ENCODE measurements at places on chromosomes 16 and 17.

DNA sequence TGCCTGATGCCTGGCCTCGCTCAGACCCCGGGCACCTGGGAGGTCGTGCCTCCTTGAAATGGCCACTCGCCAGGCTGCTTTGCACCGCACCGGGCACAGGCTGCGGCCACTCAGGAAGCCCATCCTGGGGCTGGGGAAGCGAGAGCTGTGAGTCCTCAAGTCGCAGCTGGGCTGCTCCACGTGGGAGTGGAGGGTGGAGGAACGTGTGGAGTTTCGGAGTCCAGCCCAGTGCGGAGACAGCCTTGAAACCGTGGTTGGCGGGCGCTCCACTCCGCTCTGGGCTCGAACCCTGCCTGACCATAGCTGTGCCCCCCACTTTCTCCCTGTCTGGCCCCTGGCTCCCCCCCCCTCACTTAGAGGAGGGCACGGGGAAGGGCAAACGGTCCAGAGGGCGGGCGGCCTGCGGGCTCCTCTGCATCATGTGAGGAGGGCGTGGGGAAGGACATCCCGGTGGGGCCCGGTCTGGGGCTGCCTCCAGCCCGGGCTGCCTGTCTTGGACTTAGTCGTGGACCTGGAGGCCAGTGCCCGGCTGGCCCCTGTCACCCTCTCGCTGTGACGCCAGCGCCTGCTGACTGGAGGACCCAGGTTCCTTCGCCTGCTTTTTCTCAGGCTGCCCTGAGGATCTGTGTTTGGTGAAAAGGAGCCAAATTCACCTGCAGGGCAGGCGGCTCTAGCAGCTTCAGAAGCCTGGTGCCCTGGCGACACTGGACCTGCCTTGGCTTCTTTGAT, 2.5 kb downstream of the UBE2I start:
- no peak for DNase-seq

GRCh38 chr16:29982560-29983419, 9.1 kb downstream of the TAOK2 start:
- no peak for DNase-seq

- no peak for DNase-seq
These were observed 147.8 kb downstream of the NTN1 start for GRCh38 chr17:9169116-9169515.

GRCh38 chr16:11561454-11561805, 25.3 kb downstream of the LITAF start:
- no peak for DNase-seq

GRCh38 chr16:10206215-10206614, 24.0 kb upstream of the GRIN2A start:
- no peak for DNase-seq

DNA sequence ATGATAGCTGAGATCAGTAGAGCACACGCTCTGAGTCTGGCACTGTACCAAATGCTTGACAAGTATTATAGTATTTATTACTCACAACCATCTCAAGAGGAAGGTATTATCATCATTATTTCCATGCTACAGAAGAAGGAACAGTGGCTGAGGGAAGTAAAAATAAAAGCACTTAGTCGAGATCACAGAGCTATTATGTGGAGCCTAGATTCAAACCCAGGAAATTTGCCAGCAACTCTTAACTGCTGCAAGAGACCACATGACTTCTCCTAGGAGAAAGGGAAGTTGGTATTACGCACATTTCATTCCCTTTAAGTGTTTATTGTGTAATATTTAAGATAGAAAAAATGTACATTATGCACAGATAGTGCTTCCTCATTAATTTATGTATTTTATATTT, 1.0 kb upstream of the RHOT1 start:
- DNase-seq, result peak; percentile 21

DNA sequence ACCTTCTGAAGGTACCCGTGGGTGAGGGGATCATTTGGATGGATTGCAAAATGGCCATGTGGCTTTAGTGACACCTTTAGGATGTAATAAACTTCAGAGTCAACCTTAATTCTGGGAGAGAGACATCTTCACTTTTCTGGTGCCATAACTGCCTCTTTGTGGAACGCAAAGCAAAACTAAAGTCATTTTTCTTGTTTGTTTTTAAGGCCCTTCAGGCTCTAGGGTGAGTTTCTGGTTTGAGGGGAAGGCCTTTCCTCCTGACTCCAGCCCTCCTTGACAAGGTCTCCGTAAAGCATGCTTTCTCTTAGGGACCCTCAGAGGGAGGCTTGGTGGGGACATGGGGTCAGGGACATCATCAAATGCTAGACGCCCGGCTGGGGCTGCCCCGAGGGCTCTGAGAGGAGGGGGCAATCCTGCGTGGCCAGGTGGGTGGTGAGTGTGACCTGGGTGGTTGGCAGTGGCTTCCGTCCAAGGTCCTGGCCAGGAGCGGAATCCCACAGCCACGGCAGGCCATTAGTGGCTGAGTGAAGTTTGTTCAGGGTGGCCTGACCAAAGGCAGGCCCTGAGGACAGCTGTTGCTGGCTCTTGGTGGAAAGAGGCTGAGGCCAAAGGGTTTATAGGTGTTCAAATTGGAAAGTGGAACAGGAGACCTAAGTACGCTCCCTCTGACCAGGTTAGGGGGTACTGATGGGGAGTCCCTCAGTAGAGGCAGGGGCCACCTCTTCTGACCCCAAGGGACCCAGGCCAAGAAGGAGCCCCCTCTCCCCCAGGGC, 112.2 kb downstream of the METRNL start:
- no peak for DNase-seq

GRCh38 chr17:13594310-13594709, 7.4 kb downstream of the HS3ST3A1 start:
- DNase-seq, result no peak

DNA sequence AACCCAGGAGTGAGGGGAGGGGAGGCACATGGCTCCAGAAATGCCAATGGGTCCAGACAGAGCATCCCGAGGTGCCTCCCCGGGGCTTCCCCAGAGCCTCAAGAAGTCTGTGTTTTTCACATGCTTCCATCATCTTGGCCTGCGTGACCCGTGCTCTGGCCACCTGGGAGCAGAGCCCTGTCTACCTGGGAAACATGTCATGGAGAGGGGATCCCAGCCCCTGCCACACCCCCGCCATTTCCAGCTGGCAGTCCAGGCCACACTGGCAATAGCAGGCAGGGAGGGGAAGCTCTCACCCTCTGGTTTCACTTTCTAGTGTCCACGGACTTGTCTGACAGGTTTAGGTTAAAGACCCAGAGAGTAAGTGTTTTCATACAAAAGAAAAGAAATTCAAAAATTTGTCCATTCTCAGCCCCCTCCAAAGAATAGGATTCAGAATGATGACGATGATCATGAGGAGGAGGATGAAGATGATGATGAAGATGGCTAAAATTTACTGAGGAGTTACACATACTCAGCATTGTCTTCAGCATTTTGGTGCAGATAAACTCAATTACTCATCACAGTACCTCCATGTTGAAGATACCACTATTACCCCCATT, 9.0 kb downstream of the SMIM5 start:
- DNase-seq, result no peak

DNA sequence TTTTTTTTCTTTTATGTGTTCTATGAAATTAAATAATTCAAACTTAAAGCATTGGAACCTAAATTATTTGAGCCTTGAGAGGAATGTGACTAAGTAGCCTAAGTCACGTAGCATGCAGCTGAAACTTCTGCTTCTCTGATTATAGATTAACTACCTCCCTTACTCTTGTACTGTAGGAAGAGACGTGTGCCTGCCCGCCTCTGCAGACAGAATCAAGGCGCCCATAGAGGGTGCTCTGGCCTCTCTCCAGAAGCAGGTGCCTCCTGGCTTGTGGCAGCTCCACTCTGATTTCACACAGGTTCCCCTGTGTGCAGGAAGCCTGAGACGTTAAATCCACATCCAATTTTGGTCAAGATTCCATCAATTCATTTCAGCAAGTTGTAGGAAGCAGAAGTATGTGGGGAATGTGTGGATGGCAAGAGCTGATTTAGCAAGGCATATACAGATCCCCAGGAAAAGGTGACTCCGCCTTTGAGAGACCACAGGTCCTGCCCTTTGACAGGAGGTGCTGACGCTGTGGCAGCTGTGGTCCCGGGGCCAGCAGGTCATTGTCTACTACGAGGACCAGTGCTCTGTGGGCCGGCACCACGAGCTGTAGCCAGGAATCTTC, 1418.8 kb downstream of the CDH11 start:
- DNase-seq, result no peak

DNA sequence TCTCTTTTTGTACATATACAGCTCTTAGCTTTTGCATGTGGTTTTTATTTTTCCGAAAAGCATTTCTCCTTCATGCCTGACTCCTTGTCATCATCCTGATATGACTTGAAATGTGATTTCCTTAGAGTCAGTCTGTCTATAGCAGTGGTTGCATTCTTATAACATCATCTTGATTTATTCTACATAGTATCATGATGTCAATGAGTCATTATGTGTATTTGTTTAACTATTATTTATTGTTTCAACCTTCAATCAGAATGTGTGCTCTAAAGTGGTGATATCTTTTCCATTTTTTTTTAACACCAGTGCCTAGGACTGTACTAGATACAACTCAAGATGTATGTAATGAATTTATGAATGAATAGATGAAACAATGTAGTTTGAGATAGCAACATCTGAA, 354.9 kb upstream of the CDH8 start:
- no peak for DNase-seq

DNA sequence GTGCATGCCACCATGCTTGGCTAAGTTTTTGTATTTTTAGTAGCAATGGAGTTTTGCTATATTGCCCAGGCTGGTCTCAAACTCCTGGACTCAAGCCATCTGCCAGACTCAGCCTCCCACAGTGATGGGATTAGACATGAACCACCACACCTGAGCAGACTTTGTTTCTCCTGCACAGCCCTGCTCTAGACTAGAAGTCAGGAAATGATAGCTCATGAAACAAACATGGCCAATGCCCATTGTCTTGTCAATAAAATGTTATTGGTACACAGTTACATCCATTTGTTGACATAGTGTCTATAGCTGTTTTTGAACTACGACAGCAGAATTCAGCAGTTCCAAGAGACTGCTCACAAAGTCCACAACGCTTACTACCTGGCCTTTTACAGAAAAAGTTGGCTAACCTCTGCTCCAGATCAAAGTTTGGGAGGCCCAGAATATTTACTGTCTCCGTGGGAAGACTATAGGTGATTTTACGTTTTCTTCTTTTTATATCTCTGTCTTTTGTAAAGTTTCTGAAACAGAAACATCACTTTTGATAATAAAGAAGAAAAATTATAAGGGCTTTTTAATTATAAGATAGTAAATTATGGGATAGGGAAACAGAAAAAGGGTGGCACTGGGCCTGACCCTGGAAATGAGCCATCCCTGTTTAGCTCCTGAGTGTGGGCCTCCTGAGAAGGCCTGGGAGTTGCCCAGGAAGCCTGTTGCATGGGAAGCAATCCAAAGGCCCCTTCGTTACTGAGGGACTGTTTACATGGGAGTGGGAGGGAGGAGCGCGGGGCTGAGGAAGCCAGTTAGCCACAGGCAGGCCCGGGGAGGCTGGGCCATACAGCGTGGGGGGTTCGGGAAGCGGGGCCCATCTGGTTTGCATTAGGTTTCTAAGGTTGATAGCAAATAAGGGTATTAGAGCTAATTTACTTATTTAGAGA, 201.5 kb downstream of the IRF8 start:
- no peak for DNase-seq

GRCh38 chr17:32356750-32357149, 6.8 kb downstream of the ZNF207 start:
- DNase-seq, result no peak

DNA sequence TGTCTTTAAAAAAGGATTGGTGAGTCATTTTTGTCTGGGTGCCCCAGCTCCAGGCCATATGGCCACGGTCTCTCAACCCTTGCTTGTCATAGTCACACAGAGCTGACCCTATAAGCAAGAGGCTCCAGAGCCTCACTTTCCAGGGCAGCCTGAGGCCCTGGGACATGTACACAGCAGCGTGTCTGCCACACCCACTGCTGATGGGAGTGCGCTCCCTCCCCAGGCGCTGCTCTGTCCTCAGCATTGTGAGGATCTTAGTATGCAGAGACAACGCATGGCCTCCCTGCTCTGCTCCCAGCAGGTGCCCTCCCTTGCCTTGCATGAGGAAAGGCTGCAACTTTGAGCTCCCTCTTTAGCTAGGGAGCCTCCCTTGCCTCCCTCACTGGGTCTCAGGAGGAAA, 80.8 kb upstream of the CRHR1 start:
- DNase-seq, result no peak

- DNase-seq, result peak; percentile 7
These were observed 15.6 kb downstream of the RFWD3 start for GRCh38 chr16:74650966-74651567.

GRCh38 chr16:84955427-84955826, 55.9 kb downstream of the ZDHHC7 start:
- no peak for DNase-seq

- peak; percentile 28 for DNase-seq
These were observed 20.1 kb upstream of the SLC46A1 start for GRCh38 chr17:28426081-28426519.

DNA sequence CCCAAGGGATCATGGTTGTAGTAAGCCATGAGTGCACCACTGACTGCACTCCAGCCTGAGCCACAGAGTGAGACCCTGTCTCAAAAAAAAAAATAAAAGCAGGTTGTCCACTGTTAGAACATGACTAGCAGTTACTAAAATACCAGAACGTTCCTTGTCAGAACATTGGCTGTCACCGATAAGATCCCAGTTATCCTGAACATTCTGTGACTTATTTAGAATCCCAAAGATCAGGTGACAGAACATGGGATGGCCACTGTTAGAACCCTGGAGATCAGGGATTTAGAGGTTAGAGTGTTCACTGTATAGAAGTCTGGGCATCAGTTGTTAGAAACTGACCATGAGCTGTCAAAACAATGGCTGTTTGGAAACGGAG, 8.6 kb downstream of the CES4A start:
- no peak for DNase-seq

DNA sequence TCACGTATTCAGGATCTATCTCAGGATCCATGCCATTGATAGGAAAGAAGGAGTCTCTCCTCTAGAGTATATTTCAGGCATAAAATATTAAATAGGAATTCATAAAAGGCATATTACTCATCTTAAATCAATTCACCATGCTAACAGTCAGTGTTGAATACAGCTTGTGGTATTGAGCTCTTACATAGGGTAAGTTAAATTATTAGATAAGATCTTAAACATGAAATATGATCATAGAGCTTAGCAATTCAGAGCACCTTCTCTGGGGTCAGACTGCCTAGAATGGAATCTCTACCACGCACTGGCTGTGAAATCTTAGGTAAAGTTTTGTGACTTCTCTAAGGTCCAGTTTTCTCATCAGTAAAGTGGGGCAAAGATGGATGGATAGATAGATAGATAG, 20.7 kb downstream of the MARCHF10 start:
- DNase-seq, result no peak

All from NCI-H526 (cell line).